ENCODE measurements at places on chromosomes 6 and 20. TPM values are rescaled to one million over a fixed set of nuclear protein-coding genes. Genes with fewer than 3 reads are reported as not detected.

GRCh38 chr20:3180319-3180718, 7.0 kb upstream of the LZTS3 start:
- no peak for DNase-seq

- no peak for DNase-seq
Observed at GRCh38 chr6:148854992-148855391, 108.2 kb downstream of the UST start.

- DNase-seq, result no peak
Observed at GRCh38 chr20:37342231-37343177, 3.4 kb upstream of the SRC start.

DNA sequence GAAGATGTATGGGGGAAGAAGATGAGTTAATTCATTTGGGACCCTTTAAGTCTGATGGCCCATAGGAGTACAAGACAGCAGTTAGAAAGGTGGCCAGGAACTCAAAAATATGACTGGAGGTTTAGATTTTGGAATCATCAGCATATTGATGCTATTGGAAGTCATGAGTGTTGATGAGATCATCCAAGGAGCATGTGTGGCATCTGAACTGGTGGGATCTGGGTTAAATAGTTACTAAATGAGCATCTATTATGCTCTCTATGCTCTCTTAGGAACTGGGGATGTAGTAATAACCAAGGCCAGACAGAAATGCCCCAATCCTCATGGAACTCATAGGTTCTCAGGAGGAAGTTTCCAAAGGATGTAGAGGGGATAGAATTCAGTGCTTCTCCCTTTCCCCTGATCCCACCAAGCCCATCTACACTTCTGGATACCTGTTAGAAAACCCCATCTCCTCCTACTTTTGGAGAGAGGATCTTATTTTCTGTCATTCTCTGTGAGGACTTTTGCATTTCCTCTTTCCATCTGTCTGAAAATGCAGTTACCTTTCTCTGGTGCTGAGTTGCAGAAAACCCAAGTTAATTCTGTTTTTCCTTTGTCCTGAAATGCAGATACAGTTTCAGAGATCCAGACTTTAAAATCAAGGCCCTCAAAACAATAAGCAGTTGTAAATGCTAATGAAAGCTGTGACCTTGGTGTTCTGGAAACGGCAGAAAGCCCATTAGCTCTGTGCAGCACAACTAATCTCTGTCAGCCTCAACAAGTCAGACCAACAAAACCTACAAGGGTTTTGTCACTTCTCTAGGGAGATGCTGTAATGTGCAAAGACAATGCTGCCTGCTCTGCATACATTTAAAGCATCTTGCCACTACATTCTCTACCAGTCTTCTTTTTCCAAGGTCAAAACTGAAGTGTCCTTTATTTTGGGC, 65.8 kb downstream of the TBC1D7 start:
- DNase-seq, result no peak

DNA sequence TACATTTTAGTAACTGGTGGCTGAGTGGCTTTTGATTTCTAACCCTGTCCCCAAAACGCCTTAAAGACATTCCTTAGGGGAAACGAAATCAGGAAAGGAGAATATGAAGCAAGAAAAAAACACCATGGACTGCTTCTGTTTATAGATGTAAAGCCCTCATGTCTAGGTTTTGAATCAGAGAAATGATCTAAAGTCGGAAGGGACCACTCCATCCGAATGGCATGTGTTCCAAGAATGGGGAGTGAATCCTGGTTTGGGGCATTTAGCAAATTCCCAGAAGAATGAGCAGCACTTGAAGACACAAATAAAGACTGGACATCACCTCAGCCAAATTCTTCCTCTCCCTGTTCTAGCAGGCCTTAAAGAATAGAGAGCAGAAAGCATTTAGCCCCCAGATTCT, 65.6 kb downstream of the CAP2 start:
- no peak for DNase-seq

- no peak for DNase-seq
Observed at GRCh38 chr6:167766986-167767714, 59.6 kb upstream of the AFDN start.

DNA sequence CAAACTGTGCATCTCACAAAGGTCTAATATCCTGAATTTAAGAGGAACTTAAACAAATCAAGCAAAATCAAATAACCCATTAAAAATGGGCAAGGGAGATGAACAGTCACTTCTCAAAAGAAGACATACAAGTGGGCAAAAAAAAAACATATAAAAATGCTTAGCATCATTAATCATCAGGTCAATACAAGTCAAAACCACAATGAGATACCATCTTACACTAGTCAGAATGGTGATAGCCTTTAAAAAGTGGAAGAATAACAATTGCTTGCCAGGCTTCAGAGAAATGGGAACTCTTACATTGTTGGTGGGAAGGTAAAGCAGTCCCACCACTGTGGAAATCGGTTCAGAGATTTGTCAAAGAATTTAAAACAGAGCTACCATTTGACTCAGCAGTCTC, 646.7 kb upstream of the PTCHD4 start:
- DNase-seq, result no peak

DNA sequence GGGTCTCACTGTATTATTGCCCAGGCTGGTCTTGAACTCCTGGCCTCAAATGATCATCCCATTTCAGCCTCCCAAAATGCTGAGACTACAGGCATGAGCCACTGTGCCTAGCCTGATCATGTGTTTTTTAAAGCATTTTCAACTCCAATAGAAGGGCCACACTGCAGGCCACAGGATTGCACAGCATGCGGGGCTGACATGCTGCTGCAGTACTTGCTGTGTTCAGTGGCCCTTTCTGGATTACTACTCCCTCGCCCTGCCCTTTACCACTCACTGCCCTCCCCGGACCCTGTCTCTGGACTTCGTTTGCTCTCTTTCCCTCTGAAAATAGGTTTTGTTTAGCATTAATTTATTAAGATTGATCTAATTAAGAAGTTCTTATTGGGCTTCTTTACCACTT, 37.3 kb downstream of the HECA start:
- DNase-seq, result no peak

DNA sequence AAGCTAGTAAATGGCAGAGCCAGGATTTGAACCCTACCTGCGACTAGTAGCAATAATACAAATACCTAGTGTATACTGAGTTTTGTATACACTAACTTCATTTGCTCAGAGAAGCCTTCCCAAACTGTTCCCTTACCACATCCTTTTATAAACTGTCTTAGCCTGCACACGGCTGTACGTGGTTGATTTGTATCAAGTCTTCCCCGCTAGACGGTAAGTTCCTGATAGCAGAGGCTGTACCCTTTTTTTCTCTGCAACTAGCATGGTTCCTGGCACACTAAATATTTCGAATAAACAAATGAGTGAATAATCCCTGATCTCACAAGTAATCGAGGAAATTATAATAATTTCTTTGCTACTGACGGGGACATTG, 636 bp downstream of the RTF2 start:
- no peak for DNase-seq

DNA sequence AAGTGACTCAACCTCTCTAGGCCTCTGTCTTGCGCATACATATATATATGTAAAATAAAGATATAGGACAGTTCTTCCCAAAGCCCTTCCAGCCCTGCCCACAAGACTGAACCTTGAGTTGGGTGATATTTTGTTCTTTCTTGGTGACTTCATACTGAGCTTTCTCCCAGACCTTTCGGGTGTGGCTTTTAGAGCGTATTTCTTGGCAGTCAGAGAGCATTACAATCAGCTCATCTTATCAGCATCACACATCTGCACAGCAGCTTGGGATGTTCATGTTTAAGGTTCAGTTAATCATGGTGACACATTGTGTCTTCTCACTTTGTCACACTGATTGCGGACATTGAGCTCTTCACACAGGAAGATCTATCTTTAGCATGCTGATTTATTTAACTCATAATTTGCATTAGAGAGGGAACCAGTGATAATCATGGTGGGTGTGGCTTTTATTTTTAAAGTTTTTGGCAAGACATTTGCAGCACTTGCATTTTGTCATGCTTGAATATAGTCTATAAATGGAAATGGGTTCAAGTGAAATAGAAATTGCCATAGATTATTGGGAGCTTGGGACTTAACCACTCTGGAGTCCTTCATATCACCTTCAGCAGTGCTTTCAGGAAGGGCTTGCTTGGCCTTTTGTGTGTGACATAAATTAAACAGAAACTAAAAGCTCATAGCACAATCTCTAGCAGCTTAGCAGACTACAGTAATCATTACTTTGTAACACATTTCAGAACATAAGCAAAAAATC, 8.3 kb downstream of the KIF3B start:
- no peak for DNase-seq

GRCh38 chr6:161079566-161080262, 88.1 kb downstream of the MAP3K4 start:
- DNase-seq, result peak; percentile 59

GRCh38 chr6:118203545-118203944, 296.5 kb downstream of the SLC35F1 start:
- no peak for DNase-seq

DNA sequence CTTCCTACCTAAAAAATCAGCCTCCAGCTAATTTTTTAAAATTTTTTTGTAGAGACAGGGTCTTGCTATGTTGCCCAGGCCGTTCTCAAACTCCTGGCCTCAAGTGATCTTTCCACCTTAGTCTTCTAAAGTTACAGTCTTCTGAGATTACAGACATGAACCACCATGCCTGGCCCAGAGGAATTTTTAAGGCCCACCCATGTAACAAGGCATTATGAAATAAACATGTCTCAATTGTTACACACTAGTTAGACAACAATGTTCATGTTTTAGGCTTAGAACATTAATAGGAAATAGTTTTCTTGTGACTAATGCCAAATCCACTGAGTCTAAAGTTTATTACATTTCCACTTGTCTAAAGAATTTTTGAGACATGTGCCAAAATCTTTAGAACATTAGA, 221.2 kb downstream of the LAMA2 start:
- no peak for DNase-seq

GRCh38 chr6:167116109-167116837, 6.6 kb upstream of the CCR6 start:
- no peak for DNase-seq

Gene OR2B6
- total RNA-seq, result not detected

Gene SLC13A3
- not detected for total RNA-seq

Gene ZC2HC1B
- not detected for total RNA-seq

Gene TRIM10
- not detected for total RNA-seq

Gene TP53TG5
- total RNA-seq, result not detected

Gene SLC32A1
- total RNA-seq, result not detected

Gene HDAC2
- 163 TPM for total RNA-seq

Gene WFDC12
- not detected for total RNA-seq

Gene TMC2
- total RNA-seq, result not detected

Gene OR2J3
- total RNA-seq, result not detected

Gene SNAI1
- total RNA-seq, result 0.12 TPM

Gene RRAGD
- 1.1 TPM for total RNA-seq

Gene CALHM5
- total RNA-seq, result 0.81 TPM

Gene DPPA5
- total RNA-seq, result not detected

Gene PRIM2
- 49.1 TPM for total RNA-seq

Gene IP6K3
- not detected for total RNA-seq

Data from MG63 (cell line).